GM19239 (cell line): ENCODE measurements at places on chromosomes 5 and 9.

DNA sequence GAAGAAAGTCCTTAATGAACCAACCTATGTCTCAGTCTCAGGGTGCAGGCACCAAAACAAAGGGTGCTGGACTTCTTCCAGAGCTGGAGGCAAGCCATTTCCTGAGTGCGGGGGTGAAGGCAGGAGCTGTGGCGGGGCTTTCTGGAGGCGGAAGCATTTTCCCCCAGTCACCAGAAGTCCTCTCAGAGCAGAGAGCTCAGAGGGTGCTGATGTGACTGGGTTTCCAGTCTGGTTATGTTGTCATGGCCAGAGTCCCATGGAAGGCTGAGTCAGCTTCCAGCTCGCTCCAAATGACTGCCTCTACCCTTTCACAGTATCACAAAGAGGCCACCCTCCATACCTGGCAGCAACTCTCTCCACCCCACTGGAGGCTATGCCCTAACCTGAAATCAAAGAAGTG is 86.0 kb downstream of the TRPC7 start:
- DNase-seq: no peak

DNA sequence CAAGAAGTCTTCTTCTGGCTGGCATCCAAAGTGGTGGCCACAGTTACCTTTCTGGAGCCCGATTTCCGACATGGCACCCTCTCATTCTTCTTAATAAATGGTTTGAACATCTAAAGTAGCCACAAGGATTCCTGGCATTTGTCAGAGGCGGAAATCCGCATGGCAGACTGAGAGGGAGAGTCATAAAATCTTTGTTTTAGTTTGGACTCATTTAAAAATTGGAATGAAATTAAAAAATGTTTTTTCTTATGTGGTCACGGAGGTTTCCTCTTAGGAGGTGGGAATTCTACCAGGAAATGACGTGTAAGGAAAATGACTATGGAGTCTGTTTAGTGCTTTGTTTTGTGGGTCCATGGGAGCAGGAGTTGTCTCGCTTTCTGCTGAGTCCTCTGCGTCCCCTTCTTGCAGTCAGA is 133.0 kb upstream of the PTCH1 start:
- no peak for DNase-seq

DNA sequence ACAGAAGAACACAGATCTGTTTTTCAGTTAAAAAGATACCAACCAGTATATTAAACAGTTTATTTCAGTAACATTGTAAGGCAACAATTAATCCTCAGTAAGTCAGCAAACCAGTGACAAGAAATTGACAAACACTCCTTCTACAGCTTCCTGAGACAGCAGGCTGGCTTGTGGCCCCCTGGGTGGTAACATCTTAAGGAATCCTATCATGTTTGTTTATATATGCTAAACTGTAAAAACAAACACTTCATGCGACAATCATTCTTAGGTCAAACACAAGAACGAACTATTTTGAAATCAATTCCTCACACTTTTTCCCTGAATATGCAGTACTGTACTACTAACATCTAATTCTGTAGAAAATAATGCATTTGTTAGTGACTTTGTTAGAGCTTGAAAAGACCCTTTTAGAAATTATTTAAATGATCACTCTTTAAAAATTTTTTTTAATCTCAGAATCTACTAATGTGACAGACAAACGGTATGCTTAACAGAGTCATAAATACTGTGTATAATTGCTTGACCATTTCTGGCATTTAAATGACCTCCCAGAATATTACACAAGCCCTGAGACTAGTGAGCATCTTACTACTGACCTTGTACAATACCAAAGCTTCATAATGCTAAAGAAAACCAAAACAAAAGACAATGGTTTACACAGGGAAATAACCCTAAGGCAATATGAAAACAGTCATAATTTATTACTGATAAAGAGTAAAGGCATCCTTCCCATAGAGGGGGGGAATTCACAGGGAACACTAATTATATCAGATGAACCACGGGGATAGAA is 48.2 kb downstream of the ERMP1 start:
- no peak for DNase-seq

GRCh38 chr5:88889189-88890069 is 6.4 kb upstream of the MEF2C start:
- no peak for DNase-seq

DNA sequence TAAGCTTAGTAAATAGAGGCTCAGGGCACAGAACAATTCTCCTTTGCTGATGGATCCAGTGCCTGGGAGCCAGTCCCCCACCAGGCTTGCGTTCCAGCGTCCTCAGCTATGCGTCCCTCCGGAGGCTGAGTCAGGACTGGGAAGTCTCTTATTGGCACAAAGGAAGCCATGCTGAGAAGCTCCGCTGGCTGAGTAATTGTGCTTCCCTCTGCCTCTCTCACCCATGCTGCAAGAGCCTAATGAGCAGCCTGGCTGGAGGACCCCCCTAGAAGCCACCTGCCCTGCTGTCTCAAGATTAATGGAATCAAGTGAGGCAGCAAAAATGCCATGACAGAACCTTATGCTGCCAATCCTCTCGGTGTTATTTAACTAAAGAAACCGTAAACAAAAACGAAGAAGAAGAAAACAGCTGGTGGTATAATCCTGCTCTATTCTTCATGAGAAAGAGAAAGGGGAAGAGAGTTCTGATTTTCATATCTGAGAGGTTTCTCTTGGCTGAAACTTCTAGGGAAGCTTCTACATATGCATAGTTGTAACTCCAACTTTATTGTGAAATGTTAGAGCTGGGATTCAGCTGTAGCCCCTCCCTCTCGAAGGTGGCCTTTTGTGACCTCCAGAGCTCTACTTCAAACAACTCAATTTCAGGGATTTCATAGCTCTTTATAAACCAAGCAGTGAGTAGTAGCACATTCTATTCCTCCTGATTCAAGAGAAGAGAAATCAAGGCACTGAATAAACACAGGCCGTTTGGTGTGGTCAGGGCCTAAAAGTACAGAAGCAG is 185.4 kb upstream of the SEMA6A start:
- DNase-seq: no peak

DNA sequence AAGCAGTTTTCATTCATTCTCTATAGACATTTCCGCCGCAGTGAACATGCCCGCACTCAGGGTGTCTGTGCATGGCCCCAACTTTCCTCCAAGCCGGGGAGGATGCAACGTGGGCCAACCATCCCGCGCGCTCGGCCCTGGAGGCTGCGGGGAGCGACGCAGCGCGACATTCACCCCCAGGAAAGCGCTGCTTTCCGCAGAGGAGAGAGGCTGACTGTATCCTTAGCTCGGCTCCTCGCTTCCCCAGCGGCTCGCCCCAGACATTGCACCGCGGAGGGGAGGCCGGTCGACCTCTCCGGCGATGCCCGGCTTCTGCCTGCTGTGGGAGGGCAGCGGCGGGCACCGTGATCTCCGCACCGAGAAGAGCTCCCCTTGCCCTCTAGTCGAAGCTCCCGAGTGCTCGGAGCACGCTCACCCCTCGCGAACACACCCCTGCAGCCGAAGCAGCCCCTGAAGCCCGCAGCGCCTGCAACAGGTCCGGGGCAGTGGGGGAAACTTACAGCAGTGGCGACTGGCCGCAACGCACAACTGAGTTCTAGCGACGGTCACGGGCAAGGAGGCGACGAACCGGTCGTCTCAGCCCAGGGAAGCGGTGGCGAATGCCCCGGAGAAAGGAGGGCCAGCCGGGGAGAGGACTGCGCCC is 600 bp downstream of the ENC1 start:
- DNase-seq: no peak

- DNase-seq: no peak
These were observed 56.0 kb downstream of the NIPAL4 start for GRCh38 chr5:157516006-157516405.

GRCh38 chr5:11494340-11494739 is 409.9 kb downstream of the CTNND2 start:
- no peak for DNase-seq

DNA sequence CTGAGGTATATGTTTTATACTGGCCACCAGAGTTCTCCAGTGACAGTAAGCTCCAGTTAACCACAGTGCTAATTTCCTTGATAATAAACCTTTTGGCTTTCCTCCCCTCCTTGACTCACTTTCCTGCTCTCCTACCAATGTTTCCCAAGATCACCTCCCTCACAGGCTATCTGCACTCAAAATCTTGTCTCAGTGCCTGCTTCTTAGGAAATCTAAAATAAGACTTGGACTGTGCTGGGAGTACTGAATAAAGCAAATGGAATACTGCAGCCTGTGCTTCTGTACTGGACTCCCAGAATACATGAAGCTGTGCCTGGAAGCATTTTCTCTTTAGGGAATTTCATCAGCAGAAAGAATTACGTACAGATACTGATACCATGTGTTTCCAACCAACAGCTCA is 1.7 kb upstream of the DCP2 start:
- no peak for DNase-seq

DNA sequence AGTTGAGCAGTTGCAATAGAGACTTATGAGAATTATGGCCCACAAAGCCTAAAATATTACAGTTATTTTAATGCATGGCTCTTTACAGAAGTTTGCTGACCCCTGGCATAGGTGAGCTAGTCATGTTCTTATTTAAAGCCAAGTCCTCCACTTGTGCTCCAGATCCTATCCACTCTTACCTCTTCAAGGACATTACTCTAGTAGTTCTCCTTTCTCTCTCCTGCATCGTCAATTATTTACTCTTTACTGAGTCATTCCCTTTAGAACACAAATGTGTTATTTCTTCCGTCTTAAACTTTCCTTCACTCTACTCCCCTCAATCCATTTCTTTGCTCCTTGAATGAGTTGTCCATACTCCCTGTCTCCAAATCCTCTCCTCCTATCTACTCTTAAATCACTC is 20.6 kb upstream of the TRAF1 start:
- no peak for DNase-seq

DNA sequence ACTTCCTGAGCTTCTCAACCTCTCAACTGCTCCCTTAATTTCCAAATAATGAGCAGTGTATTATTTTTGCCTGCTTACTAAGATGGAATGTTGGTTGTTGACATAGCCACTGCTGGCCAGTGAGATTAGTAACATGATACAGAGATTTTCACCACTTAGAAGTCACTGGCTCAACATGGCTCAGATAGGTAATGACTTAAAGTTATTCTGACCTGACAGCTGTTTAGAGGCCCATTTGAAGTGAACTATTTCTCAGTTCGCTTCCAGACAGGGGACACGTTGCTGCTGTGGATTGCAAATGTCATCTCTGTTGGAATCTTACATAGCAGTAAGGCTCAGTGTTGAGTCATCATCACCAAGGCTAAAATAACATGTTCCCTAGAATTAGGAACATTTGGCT is 490.2 kb downstream of the TLE4 start:
- no peak for DNase-seq

DNA sequence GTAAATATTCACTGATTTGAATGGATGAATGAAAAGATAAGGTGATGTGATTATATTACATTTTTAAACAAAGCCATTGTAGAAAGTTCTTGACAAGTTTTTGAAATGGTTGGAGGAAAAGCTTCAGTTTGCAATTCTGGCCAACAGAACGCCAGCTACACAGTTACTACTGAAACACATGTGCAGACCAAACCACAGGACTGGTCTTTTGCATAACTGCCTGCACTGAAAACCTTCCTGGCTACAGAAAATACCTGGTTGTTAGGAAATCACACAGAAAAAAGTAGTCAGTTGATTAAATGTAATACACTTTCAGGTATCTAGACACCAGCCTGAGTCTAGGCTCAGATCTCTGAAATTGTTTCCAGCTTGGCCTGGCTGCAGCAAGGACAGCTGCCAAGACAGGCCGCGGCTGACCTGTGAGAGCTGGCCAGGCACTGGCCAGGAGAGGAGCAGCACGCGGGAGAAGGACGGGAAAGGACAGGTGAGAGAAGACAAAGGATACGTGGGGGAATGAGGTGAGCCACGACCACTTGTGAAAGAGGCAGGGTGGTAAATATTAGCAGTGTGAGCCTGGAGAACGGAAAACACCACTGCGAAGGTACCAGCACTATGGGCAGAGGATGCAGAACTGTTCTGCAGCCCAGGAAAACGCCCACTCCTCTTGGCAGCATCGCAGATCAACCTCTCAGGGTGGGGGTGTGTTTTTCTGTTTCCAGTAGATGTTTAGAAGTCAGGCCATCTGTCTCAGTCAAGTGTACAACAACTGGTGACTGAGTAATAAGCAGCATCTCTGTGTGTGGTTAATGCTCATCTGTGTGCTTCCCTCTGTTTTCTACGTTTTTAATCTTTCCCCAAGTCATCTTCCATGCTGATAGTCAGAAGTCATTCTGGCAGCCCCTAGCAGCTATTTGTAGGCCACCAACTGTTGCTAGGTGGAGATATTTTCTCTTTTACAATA is 137.4 kb downstream of the SCAMP1 start:
- no peak for DNase-seq

GRCh38 chr5:128462330-128462729 is 75.7 kb downstream of the FBN2 start:
- DNase-seq: no peak

- no peak for DNase-seq
These were observed 178.5 kb downstream of the C9orf152 start for GRCh38 chr9:110029429-110029955.

- DNase-seq: no peak
These were observed 122.9 kb upstream of the SARDH start for GRCh38 chr9:133861086-133861485.

DNA sequence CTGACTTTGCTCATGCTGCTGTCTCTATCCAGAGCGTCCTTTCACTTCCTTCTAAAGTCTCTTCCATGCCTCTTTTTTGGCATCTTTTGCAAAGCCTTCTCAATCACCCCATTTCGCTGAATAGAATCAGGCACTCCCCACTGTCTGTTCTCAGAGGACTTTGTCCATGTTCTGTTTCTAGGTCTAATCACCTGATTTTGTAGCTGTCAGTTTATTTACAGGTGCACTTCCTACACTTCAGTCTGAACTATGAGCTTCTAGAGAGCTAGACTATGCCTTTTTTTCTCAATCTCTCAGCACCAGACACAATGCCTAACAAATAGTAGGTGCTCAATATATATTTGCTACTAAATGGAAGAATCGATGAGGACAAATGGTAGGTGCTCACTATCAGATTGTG is 29.9 kb downstream of the TLR4 start:
- no peak for DNase-seq

DNA sequence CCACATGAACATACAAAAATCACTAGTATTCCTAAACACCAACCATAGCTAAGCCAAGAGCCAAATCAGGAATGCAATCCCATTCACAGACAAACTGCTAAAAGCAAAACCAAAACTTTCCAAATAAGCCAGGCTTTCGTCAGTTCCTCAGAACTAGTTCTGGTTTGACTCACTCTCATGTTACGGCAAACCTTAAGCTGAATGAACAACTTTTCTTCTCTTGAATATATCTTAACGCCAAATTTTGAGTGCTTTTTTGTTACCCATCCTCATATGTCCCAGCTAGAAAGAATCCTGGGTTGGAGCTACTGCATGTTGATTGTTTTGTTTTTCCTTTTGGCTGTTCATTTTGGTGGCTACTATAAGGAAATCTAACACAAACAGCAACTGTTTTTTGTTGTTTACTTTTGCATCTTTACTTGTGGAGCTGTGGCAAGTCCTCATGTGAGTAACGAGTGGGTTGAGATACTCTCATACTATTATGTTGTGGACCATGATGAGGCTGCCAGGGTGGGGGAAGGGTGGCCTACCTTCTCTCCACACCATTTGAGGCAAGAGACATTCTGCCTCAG is at the start of gene PDCD1LG2:
TSS of gene PDCD1LG2 (plus strand) at position 172 of the 572 bp plus-strand sequence. CDS start 12,016 bp downstream, outside the sequence.
- DNase-seq: no peak

- no peak for DNase-seq
These were observed 84.1 kb upstream of the SPATA31D4 start for GRCh38 chr9:81844131-81844567.
